ENCODE measurements at places on chromosomes 6 and 20.
A peak's percentile ranks its signal among the peaks of the same experiment; 100 is the strongest.

DNA sequence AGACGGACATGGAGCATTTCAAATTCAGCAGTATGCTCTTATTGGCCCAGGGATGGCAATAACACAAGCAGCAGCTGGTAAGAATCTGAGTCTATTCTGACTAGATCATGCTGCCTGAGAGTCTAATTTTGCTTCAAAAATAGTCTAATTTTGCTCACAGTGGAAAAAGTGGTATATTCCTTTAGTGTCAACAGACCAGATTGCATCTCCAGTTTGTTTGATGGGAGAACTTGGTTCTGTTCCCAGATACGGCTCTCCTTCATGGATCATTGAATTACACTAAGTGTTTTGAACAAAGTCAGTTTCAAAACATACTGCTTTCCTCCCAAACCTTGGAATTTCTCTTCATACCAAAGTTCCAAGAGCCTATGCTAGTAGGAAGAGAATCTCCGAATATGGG, 586.1 kb downstream of the RNF144B start:
- no peak for DNase-seq

GRCh38 chr20:56761393-56761792, 132.3 kb downstream of the TFAP2C start:
- DNase-seq = no peak

GRCh38 chr6:105005451-105005850, 48.5 kb downstream of the LIN28B start:
- DNase-seq = no peak

DNA sequence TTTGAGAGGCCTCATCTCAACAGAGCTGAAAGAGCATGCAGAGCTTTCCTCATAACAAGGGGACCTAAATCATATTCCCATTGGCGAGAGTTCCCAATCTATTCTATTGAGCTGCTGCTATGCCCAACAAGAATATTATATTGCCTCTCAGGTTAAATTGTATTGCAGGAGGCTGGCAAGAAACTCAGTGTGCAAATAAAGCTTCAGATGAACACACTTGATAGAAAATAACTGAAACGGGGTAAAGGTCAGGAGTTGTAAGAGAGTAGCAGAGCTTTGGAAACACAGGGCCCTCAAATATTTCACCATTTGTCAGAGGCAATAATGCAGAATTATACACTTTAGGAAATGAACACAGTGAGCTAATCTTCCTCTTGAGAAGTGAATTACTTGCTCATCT, 364.3 kb upstream of the SPTLC3 start:
- no peak for DNase-seq

DNA sequence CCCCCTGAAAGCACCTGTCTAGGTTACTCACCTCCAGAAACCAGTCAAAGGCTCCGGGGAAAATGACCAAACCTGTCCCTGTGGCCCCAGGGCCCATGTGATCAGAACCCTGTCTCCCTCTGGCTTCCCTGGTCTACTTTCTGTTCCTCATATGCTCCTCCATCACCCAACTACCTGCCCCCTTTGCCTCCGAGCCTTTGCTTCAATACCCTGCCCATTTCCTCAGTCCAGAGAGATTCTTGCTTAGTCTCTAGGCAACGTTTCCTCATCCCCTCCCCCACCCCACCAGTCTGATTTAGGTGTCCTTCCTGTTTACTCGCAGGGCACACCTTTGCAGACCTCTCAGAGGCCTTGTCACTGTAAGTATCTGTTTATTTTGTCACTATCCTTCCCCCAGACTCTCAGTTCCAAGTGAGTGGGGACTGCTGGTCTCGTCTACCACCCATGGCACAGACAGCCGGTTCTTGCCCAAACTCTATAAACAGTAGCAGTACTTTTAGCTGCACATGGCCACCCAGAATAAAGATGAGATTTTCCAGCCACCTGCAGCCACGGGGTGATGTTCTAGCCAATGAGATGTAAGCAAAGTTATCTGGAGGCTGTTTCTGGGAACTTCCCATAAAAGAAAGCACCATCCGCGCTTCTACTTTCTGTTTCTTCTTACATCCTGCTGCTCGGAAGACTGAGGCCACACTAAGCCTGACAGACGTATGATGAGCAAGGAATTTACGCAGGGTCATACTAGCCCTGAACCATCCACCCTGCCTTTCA, 13.3 kb downstream of the ELOVL5 start:
- DNase-seq = peak; percentile 51

- DNase-seq = no peak
Observed at GRCh38 chr6:13716955-13717295, 5.3 kb upstream of the RANBP9 start.

- no peak for DNase-seq
Observed at GRCh38 chr6:21024616-21025015, 490.4 kb downstream of the CDKAL1 start.
